ENCODE measurements at places on chromosomes 7 and 10.

GRCh38 chr10:122974023-122974422, 6.2 kb upstream of the PSTK start:
- no peak for DNase-seq

GRCh38 chr7:2520131-2520760, 672 bp downstream of the LFNG start:
- DNase-seq = no peak

DNA sequence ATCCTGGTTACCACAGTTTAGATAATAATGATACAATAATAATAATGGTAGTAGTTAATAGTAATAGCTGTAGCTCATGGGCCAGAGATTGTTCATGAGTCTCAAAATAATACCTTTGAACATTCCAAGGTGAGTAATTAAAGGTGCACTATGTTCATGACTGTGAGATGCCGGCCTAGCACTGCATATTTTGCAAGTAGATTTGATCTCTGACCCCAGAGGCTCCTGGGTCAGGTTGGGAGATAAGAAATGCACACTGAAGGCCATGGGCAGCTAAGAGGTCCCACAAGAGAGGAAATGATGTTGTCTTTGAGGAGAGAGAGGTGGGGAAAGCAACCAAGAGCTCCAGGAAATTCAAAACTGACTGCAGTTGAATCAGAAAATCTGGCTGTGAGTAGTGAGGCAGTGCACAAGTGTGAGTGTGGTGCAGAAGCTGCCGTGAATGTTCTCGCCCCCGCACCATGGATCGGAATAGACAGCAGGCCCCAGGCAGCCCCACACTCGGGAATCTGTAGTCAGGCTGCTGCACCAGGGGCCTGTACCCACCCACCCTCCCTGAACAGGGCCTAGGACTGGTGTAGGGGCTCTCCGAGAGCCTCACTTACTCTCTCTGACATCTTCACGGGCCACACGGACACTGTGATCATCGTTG, 11.9 kb downstream of the CPXM2 start:
- no peak for DNase-seq

- no peak for DNase-seq
Observed at GRCh38 chr10:72637398-72637857, 11.5 kb upstream of the MICU1 start.

GRCh38 chr10:101817337-101818118, 716 bp downstream of the OGA start:
- no peak for DNase-seq

DNA sequence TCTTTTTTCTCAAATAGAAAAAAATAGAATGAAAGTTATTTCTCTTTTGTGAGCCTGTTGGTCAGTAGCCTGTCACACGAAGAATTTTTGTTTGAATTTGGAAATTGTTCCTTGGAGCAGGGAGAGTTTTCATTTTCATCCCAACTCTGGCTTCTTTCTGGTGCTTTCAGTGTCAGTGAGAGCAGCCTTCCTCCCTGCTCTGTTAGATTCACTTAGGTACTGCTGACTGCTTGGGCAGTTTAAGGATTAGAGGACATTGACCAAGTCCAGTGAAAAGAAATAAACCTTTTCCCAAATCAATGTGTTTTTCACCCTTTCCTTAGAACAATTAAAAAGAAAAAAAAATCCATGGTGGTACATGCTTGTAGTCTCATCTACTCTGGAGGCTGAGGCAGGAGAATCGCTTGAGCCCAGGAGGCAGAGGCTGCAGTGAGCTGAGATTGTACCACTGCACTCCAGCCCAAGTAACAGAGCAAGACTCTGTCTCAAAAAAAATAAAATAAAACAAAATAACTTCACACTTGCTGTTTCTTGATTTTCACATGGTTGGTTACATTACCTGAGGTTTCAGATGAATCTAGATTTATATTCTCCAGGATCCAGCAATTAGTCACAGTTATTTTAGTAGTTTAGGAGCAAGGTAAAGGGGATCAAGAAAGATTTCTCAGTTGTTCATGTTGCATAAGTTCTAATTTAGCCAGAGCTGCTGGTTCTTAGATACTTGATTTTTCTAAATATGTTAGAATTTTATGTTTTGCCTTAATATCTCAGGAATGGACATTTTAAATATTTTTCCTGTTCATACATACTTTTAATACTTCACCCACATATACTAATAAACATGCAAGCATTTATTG, 63.1 kb downstream of the ZNRF2 start:
- DNase-seq = no peak

- DNase-seq = no peak
Observed at GRCh38 chr7:23105086-23105643, 420 bp upstream of the KLHL7 start.

All from cerebellar nuclear complex (tissue), 1 donor.